ENCODE measurements at places on chromosomes 2 and 18.

DNA sequence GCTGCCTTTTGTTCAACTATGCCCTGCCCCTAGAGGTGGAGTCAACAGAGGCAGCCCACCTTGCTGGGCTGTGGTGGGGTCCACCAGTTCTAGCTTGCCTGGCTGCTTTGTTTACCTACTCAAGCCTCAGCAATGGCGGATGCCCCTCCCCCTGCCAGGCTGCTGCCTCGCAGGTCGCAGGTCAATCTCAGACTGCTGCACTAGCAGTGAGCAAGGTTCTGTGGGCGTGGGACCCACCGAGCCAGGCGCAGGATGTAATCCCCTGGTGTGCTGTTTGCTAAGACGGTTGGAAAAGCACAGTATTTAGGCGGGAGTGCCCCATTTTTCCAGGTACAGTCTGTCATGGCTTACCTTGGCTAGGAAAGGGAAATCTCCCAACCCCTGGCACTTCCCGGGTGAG, 133.0 kb upstream of the VWC2L start:
- no peak for DNase-seq

- no peak for DNase-seq
Measured at GRCh38 chr2:86311879-86312278, 25.5 kb downstream of the REEP1 start.

DNA sequence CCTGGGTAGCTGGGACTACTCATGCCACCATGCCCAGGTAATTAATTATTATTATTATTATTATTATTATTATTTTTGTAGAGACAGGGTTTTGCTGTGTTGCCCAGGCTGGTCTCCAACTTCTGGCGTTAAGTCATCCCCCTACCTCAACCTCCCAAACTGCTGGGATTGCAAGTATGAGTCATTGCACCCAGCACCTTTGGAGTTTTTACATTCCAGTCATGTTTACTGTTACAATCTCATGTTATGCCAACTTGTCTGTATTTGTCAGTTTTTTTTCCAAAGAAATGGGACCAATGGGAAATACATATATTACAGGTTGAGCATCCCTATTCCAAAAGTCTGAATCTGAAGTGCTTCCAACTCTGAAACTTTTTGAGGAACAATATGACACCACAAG, 903.8 kb downstream of the SLC4A3 start:
- DNase-seq: no peak

- DNase-seq: no peak
Measured at GRCh38 chr2:46800625-46801349, 114.8 kb downstream of the MCFD2 start.

GRCh38 chr2:146818122-146818521, 1026.7 kb upstream of the ACVR2A start:
- DNase-seq: no peak

- DNase-seq: no peak
Measured at GRCh38 chr2:69554568-69554967, 89.0 kb downstream of the AAK1 start.

DNA sequence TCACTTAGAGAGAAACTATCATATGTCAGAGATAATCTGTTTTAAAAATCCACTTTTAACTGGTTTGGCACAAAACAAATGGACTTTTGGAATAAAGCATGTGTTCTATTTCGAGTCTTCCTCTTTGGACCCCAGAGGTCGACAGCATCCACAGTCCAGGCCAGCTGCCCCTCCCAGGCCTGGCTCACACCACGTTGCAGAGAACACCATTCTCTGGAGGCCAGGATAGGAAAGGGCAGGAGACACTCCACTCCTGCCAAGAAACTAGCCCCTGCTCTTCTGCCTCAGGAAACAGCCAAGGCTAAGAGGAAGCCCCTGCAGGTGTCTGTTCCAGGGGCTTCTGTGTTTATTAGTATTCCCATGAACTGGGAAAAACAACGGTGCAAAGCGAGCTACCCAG, 456.6 kb upstream of the ID2 start:
- no peak for DNase-seq

- no peak for DNase-seq
Measured at GRCh38 chr2:131016826-131017741, 76.2 kb downstream of the FAM168B start.

DNA sequence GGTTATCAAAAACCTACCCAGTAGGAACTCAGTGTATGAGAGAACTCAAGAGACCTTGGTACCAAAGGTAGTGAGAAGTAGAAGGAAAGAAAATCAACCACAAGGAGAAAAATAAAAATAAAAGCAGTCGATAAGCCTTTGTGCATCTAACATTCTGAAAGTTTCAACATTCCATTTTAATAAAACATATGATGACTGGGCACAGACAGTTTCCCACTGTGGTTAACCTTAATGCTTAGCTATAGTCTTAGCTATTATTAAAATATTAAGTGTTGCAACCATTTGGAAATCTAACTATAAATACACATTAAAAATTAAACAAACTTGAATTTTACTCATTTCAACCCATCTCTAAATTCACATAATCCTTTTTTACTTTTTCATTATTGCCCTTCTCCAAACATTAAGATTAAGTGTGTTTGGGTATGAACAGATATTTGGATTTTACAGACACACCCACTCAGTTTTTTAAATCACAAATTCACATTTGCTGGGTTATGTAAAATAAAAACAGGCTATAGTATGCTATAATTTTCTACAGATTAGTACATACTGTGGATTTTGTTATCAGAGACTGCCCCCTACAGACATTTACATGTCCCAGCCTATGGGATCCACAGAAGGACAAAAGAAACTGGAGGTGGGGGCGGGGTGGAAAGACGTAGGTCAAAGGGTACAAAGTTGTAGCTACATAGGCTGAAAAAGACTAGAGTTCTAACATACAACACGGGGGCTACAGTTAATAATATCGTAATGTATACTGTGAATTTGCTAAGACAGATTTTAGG, 32.8 kb downstream of the SRBD1 start:
- DNase-seq: no peak

- no peak for DNase-seq
Measured at GRCh38 chr2:206083602-206084438, 2.2 kb downstream of the INO80D start.

DNA sequence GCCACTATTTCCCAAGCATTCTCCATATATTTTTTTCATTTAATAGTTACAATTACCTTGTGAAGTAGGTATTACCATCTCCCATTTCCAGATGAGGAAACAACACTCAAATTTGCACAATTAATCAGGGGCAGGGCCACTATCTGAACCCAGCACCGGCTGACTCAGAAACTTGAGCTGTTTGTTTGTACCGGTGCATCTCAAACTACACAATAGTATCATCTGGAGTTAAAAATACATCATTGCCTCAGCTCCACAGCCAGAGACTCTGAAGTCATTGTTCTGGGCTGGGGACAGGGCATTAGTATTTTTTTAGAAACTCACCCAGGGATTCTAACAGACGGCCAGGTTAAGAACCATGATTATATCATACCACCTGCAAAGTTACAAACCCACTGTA, 55.9 kb downstream of the CDCA7 start:
- DNase-seq: no peak

- DNase-seq: no peak
Measured at GRCh38 chr18:23324056-23324811, 128.9 kb upstream of the RIOK3 start.

DNA sequence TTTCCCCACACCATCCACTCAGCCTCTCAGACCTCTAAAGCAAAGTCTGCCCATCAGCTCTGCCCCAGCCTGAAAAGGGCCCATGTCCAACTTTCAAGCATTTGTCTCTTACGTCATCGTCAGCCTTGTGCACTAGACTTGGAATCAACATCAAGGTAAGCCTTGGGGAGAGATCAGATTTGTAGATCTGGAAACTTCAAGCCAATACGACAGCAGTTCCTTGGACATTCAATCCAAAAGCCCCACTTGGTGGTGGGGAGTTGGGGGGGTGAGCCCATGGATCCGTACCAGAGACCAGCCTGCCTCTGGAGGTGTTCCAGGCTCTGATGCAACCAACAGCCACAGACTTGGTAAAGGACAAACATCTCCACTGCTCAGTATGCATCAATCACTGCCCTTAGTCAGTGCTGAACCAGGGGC, 206.8 kb upstream of the MEIS1 start:
- no peak for DNase-seq

DNA sequence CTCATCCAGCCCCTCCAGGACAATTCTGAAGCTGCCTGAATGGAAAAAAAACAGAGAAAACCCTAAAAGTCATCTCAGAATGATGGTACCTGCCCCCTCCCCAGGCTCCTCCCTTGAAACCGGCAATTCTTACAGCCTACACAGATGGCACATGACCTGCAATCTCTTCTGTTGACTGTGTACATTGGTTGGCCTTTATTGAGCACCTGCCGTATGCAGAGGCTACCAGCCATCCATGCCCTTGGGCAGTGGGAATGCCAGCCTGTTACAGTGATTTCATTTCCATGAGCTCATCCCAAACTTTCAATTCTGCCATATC, 57.1 kb downstream of the EMX1 start:
- DNase-seq: no peak

DNA sequence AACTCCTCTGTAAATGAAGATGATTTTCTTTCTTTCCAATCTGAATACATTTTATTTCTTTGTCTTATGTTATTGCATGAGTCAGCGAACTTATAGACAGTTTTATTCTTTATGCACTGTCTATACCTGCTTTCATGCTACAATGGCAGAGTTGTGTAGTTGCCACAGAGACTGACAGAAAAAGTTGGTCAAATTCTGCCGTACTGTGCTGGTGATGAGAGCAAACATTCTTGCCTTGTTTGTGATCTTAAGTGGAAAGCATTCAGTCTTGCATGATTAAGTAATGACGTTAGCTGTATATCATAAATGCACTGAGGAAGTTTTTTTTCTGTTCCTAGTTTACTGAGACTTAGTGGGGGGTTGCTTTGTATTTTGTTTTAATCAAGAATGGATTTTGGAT, 32.9 kb downstream of the ZC3H15 start:
- no peak for DNase-seq

GRCh38 chr2:140555701-140556100, 1575.1 kb downstream of the LRP1B start:
- DNase-seq: no peak

- no peak for DNase-seq
Measured at GRCh38 chr18:79645291-79645983, 34.2 kb upstream of the CTDP1 start.

GRCh38 chr2:121710470-121711170, 26.1 kb downstream of the NIFK start:
- DNase-seq: no peak

DNA sequence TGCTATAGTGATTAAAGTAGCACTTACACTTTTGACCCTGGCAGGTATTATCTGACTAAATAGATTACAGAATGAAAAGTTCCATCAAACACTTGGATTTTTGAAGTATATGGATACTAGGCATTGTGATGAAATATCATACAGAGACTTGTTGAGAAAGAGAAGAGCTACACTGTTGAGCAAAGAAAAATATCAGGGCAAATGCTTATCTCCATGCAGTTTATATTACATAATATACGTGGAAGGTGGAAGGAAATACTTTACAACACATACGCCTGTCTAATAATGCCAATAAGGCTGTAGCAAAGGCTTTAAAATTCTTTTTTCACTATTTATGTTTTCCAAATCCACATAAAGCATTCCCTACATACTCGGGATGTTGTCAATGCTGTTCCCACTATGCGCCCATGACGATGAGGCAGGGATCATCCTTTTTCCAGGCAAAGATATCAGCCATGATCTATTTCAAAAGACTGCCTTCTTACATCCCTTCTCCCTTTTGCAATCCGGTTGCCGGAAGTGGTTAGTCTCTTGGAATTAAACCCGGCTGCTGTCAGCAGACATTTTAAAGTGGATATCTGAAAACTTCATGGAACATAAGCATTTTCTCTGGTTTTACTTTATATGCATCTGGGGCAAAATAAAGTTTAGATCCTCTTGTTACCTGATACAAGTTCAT, 92.6 kb upstream of the ITGA4 start:
- DNase-seq: no peak

- DNase-seq: no peak
Measured at GRCh38 chr2:199258291-199258690, 199.4 kb downstream of the SATB2 start.

- no peak for DNase-seq
Measured at GRCh38 chr2:201472411-201472810, 20.9 kb downstream of the STRADB start.

- no peak for DNase-seq
Measured at GRCh38 chr18:26803643-26804042, 61.9 kb downstream of the AQP4 start.

DNA sequence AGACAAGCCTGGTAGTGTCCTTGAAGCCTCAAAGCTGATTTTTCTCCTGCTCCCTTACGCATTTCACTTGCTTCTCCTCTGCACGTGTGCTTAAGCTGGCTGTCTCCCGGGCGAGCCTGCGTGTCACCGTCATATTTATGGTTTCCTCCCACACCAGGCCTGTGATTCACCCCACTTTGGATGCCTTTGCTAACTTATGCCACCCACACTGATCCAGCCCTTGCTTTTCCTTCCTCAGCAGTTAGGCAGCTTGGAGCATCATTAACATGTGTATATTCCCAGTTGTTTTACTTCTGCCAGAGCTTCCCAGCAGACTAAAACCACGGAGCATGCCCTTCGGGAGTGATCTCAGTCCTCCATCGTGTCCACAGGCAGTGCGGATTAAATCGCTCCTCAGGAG, 2.2 kb downstream of the ST3GAL5 start:
- DNase-seq: no peak

DNA sequence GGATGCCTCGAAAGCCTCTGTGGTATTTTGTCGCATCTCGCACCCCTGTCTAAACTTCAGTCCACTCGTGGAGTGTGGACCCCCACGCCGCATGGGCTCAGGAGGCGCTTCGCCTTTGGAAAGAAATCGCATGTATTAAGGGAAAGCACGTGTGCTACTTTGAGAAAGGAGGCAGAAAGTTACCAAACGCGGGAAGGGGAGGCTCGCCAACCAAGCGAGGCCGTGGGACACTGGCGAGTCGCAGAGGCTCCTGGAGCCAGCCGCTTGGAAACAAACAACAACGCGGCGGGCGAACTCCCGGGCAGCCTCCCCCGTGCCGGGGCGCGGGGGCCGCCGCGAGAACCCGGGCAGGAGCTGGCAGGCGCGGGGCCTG, 455 bp upstream of the AGAP1 start:
- peak; percentile 83 for DNase-seq

- DNase-seq: no peak
Measured at GRCh38 chr2:164371916-164372315, 249.4 kb downstream of the GRB14 start.

DNA sequence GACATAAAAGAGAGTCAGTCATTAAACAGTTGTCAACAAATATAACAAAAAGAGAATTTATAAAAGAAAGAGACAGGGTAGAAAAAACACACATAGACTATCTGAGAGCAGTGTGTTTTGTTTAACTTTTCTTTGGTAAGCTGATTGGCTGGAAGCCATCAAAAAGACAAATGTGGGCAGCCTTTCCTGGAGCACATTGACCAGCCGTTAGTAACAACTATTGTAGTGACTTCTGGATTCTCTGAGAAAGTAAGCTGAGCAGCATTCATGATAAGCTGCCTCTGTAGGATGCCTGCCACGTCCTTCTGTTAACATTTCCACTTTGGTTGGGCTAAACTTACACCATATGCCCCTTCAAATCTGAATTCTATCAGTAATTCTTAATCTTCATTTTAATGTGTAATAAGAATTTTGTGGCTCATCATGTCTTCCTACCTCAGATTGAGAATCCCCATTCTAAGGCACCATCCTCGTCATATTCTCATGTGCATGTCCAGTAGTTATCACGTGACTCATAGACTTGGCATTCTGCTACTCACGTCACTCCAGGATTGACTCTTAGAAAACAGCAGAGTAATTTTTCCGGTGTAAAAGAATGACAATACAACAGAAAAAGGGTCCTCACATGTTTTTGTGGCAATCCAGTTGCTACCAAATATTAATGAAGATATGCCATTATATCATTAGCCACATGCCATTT, 43.4 kb upstream of the DNAJC10 start:
- no peak for DNase-seq

Measured in coronary artery (tissue), 2 donors.